IPS-NIHi11 (cell line): ENCODE measurements at places on chromosomes 6 and 20.

GRCh38 chr20:21167261-21167660, 41.4 kb downstream of the KIZ start:
- no peak for DNase-seq

DNA sequence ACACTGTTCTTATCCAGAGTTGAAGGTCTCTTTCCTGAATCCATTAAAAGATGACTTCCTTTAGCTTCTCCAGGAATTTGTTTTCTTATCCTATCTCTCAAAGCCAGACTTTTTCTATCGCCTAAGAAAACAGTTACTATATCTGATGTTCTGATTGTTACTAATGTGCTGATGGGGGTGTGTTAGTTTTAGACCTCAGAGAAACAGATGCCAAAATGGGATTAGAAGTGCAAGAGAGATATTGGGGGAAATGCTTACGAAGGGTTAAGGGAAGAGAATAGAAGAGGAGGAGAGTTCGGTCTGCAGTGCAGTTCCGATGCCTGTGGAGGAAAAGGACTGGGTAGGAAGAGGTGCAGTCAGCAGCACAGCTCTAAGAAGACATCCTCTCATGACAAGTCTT, 35.7 kb upstream of the ADGRG6 start:
- DNase-seq = no peak

DNA sequence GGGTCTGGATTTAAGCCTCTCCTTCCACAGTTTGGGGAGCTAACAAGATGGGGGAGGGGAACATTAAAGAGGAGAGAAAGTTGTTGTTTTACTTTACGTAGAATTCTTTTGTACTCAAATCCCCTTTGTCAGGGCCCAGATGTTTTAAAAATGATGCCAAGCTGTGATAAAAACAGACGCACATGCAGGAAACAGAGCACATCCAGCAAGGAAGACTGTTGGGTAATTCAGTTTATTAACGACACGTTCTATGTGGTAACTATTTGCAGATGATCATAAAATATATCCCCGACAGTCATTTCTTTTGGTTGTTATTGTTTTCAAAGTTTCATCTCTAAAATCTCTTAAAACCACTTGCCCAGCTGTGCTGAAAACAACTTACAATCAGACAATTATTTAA, 307.0 kb upstream of the PRDM1 start:
- DNase-seq = no peak

DNA sequence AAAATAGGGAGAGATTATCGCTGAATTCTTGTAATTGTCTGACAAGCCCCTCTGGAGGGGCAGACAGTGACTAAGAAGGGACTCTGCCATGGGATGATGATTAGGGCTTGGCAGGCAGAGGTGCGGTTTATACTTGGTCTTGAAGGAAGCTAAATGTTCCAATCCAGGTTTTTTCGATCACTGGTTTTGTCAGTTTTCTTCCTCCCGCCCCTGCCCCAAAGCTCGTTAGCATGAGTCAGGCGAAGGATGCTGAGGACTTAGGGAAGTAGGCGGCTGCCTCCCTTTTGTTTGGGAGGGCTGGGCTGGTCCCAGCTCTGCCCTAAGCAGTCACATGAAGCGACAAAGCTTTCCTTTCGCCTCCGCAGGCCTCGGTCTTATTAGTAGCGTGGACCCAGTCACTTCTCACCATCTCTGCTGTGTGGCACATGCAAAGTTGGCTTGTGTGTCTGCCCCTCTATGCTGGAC, 314.2 kb downstream of the CDC5L start:
- DNase-seq = peak; percentile 52

GRCh38 chr6:62445521-62445920, 159.5 kb upstream of the KHDRBS2 start:
- no peak for DNase-seq

DNA sequence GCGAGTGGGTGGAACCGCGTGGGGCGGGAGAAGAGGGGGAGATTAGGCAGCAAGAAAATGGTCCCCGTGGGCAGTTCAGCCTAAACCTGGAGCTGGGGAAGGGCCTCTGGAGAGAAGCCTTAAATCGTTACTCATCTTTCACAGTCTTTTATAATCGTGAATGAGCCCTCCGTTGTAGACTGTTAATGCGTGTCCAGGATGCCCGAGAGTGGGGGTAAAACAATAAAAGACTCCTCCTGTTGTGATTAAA, 11.0 kb upstream of the ELOVL5 start:
- no peak for DNase-seq

DNA sequence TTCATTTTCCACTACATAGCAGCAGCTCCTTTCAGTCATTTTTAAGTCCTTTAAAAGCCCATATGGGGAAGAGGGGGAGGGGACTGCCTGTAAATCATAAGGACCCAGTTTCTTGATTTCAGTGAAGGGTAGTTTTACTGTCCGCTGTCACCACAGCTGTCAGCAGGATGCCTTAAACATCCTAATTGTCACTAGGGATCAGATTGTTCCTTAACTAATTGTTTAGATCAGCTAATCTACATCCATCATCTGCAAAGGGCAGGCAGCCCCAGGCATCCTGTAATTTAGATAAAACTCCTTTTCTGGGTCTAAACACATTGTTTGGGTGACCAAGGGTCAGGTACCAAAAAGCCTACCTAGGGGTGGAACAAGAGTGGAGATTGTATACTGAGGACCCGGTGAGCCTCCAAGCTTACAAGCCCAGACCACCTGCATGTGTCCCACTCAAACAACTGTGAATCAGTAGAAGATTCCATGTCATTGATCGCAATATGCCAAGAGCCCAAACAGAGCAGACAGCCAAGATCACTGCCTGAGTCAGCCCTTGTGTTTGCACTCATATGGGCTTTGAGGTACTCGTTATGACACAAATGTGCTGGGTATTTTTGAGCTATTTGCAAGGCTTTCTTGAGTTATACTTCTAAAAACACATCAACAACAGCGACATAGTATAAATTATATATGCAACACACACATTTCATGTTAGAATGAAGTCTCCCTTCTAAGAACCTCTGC, 198.7 kb upstream of the CEP162 start:
- no peak for DNase-seq

- DNase-seq = no peak
Observed at GRCh38 chr6:16630026-16630643, 131.1 kb downstream of the ATXN1 start.

- DNase-seq = peak; percentile 6
Observed at GRCh38 chr20:31542201-31542842, 28.1 kb downstream of the HM13 start.

DNA sequence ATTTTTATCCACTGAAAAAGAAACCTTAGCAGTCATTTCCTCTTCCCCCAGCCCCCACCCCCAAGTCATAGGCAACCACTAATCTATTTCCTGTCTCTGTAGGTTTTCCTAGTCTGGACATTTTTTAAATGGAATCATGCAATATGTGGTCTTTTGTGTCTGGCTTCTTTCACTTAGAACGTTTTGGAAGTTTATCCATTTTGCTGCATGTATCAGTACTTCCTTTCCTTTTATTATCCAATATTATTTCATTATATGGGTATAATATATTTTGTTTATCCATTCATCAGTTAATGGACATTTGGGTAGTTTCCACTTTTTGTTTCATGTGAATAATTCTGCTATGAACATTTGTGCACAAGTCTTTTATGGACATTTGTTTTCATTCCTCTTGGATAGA, 99.3 kb upstream of the BMP5 start:
- no peak for DNase-seq

- no peak for DNase-seq
Observed at GRCh38 chr6:28696167-28696566, 170.5 kb downstream of the GPX5 start.

DNA sequence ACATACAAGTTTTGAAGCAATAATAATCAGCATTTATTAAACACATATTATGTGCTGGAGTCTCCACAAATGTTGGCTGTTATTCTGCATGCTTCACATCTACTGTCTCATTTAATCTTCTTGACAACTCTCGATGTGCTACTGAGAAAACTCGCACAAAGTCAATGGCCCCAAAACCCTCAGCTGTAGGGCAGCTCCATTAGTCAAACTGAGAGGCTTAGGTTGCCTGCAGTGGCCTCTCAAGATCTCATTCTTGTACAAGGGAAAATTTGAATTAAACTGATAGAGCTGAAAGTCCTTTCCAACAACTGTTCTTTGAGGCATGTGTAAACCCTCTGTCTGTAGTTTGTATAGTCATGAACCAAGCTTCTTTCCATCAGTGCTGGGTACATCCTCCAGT, 49.8 kb downstream of the MBOAT1 start:
- no peak for DNase-seq

DNA sequence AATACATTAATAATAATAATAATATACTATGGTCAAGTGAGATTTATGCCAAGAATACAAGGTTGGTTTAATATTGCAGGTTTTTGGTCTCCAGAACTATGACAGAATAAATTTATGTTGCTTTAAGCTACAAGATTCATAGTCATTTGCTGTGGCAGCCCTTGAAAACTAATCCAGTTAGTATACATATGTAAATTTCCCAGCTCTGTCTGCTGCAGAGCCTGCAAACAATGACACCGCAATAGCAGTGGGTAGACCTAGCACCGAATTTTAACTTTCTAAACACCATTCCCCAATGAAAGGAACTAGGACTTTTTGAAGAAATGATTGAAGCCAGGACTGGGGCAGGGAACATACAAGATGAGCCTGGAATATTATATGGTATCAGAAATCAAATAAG, 647.7 kb upstream of the NRSN1 start:
- DNase-seq = peak; percentile 15

- no peak for DNase-seq
Observed at GRCh38 chr6:97086781-97087180, 162.3 kb downstream of the KLHL32 start.
